Caco-2 (cell line): ENCODE measurements at places on chromosomes 3 and 15.
A peak's percentile ranks its signal among the peaks of the same experiment; 100 is the strongest.

DNA sequence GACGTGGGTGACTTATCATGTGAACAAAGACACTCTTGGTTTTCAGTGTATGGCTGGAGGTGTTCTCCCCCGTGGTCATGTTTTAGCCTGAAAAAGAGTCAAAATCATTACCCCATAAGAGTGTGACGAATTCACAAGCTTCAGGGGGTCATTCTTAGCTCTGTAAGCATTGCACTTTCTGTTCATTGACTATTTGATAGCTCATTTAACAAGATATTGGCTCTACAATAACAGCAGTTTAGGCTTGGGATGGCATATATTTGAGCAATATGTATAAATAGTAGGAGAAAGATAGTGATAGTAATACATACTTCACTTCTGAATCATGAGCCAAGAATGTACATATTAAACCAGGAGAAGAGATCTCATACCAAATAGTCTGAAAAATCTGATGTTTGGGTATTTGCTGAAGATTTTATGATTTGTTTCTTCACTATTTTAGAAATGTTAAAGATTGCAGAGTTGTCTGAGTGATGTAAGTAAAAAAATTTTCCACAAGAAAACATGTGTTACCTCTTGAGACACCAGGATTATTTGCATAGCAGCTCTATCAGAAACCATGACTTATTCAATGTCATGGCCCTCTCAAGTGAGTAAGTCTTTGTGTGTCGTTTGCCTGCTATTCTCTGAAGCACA, 996.0 kb downstream of the OTOL1 start:
- no peak for DNase-seq

DNA sequence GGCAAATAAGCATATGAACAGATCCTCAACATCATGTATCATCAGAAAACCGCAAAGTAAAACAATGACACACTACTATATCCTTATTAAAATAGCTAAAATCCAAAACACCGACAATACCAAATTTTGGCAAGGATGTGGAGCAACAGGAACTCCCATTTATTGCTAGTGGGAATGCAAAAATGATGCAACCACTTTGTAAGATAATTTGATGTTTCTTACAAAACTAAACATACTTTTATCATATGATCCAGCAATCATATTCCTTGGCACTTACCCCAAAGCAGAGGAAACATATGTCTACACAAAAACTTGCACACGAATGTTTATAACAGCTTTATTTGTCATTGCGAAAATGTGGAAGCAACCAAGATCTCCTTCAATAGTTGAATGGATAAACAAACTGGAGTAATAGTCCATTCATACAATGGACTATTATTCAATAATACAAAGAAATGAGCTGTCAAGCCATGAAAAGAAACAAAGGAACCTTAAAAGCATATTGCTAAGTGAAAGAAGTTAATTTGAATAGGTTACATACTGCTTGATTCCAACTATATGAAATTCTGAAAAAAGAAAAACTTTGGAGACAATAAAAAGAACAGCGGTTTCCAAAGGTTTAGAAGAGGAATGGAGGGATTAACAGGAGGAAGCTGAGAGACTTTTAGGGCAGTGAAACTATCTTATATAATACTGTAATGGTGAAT, 172.0 kb downstream of the VPS13C start:
- no peak for DNase-seq

DNA sequence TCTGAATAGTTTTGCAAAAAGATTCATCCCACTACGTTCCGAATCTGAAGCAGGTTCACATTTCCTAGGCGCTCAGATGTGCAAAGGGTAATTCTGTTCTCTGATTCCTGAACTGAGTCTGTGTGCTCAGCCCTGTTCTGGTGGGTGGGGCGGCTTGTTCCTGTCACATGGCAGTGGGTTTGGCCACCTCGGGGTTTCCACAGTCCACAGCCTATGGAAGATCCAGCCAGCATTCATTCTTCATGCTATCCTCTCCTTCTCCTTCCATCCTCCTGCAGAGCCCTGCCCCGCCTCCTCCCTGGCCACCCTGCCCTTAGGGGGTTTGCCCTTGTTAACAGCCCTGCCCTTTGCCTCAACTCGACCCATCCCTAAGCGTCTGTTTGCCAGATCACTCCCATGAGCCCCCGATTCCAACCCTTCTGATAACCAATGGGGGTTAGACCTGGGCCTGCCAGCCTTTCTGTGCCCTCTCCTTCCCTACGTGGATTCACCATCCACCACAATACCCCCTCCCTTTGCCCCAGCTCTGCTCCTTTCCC, 31.0 kb downstream of the PRR20G start:
- no peak for DNase-seq

DNA sequence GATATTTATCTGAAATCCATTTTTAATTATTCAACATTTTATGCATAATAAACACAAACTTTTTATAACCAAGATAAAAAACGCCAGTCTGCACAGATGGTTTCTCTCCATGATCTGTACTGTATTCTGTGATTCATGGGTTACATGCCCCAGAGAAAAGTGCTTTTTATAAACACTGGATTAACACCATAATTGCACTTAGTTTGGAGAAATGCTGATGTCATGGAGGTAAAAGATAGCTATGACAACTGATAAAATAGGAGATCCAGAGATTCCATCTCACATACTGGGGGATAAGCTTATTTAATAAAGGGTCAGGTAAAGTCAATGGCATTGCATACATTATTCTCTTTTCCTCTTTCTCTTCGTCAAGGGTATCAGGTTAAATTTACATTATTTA, 1460.4 kb upstream of the ALCAM start:
- no peak for DNase-seq

DNA sequence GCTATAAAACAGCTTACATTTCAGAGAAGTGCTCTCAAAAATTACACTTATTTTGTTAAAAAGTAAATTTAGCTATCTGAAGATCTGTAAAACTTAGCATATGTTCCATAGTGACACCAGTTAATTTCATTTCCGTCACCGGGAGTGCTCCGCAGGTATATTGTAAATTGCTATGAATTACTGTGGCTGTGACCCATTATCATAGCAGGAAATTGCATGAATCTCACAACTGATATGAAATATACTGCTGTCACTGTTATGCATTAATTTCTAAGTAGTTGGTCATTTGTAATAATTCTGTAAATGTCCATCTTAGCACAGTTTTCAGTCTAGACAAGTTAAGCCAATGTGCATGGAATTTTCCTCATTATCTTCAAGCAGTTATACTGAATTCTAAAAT, 91.2 kb downstream of the EPHA3 start:
- no peak for DNase-seq

- peak; percentile 88 for DNase-seq
These were observed 101.8 kb downstream of the RPLP1 start for GRCh38 chr15:69554279-69554961.

- no peak for DNase-seq
These were observed 3.5 kb upstream of the UCN2 start for GRCh38 chr3:48567090-48567489.

- no peak for DNase-seq
These were observed 54.9 kb upstream of the PXYLP1 start for GRCh38 chr3:141176775-141177174.

DNA sequence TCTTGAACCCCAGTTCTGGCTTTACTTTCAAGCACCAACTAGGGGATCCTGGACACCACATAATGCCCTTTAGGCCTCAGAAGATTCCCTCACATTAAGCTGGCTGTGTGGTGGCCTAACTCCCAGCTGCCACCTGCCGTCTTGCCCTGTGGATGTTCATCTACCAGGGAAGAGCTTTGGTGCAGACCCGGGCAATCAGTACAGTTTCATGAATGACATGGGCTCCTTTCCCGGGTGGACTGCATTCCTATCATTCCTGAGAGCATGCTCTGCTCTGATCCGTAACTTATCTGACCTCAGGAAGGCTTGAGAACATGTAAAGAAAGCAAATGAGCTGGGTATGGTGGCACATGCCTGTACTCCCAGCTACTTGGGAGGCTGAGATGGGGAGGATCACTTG, 50.0 kb upstream of the GSK3B start:
- DNase-seq = peak; percentile 82

- DNase-seq = no peak
These were observed 53.9 kb downstream of the RLBP1 start for GRCh38 chr15:89167267-89168176.
